ENCODE measurements at places on chromosomes 12 and 14.
A peak's percentile ranks its signal among the peaks of the same experiment; 100 is the strongest.

- no peak for DNase-seq
These were observed 87.2 kb downstream of the SPRING1 start for GRCh38 chr12:116650585-116651087.

- DNase-seq: no peak
These were observed 24.6 kb downstream of the DAD1 start for GRCh38 chr14:22564463-22564862.

DNA sequence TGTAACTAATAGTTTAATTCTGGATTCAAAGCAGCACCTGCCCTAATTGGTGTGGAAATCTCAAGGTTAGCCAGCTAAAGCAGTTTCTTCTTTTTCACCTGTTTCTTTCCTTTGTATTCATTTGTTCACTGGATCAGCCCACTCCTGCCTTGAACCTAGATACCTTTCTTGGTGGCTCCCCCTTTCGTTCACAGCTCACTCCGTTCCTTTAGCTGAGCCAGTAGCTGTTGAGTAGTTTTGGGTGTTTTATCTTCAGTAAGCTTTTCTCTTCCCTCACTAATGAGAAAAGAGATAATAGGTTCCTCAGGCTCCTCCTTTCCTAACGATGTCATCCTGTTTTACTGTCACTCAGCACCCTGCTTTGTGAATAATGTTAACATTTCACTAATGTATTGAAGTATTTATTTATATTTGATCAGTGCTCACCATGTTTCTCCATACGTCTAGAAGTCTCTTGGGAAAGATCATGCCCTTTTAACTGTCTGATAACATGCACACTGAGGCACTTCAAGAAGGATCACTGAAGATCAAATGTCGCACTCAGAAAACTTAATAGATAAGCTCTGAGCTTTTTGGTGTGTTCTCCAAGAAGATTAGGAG, 121.1 kb downstream of the TGFB3 start:
- no peak for DNase-seq

DNA sequence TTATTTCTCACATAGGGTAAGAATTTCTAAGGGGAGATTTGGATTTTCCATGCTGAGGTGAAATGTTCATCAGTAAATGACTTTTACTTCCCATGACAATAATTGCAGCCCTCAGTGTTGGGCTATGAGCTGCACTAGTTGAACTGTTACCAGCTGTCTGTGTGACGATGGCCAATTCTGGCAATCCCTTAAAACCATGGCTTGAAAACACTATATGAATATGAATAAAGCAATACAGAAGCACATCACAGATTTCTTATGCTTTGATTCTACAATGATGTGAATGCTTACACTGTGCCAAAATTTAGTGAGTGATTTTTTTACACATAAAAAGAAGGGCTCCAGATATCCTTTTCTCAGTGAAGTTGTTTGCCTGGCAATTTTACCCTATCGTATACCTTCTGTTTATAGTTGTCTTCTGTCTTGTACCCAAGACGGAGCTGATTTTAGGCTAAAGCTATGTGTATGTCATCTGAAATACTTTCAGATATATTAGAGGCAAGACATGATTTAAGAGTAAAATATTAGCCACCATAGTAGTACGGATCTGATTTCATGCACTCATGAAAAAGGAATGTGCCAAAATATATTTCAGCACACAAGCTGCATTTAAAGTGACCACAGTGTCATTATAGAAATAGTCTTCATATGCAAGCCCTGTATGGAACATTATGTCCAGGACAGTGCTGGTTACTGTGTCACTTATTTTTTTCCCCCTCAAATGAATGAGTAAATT, 52.0 kb downstream of the SLC38A4 start:
- DNase-seq: no peak

GRCh38 chr12:32418903-32419519, 19.7 kb downstream of the FGD4 start:
- no peak for DNase-seq

DNA sequence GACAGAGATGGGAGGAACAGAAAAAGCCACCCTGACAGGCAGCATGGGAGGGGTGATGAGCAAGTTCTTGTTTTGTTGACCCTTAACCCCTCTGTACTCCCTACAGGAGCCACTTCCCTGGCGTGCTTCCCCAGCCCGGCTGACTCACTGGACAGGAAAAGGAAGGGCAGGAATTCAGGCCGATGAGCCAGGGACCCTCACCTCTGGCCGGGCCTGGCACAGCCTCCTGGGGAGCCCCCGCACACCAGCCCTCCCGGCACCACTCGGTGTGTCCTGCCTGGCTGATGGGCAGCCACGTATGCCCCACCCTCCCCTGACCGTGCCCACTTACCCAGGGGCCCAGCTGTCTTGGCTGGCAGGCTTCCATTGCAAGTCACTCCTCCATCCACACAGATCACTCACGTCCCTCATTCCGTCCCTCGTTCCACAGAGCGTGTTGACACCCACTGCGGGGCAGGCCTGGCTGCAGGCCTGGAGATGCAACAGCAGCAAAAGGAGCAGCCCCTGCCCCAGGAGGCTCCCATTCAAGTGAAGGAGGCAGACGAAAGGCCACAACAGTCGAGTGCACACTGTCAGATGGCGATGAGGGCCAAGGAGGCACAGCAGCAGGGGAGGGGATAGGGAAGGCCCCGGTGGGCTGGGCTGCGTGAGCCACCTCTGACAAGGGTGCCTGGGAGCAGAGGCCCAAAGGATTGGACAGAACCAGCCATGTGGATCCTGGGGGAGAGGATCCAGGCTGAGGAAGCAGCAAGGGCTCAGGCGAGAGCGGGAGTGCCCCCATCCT, 19.7 kb upstream of the CD9 start:
- DNase-seq: no peak

DNA sequence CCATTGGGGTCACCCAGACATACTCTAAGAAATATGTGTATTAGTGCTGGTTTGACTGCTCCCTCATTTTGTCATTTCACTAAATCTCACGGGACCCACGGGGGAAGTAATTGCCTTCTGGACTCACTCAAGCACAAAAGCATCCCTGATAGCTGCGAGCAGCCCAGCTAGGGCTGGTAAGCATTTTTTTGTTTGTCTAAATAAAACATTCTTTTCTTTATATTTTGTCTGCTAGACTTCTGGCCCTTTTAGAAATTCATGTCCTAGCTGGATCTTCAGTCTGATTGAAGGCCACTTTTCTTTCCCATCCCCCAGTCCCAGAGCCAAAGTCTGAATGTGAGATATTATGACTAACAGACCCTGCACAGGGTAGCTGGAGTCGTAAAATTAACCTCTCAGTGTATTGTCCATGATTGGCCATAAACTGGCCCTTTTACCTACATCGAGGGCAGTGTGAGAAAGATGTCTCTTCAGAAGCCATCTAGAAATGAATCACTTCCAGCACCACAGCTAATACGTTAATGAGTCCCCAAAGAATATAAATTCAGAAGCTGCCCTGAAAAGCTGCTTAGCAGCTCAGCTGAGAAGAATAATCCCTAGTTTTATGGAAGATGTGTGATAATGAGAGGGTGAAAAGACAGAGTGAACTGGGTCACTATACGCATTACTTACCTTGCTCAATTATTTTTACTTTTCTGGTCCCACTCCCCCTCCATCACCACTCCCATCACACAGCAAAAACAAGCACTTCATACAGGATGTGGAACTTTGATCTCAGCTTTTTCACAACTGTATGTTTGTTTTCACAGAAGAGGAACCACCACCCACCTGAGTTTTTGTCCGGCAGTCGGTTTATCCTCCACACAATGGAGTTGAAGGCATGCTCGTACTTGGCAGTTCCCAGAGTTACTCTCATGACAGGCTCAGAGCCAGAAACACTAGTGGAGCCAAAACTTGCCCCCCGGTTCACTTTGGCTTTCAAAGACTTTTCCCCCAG, 55.6 kb upstream of the GTF2A1 start:
- no peak for DNase-seq

- DNase-seq: no peak
These were observed 483.0 kb downstream of the DIO2 start for GRCh38 chr14:79728331-79728730.

- no peak for DNase-seq
These were observed 204.8 kb downstream of the NUAK1 start for GRCh38 chr12:105933671-105934665.

DNA sequence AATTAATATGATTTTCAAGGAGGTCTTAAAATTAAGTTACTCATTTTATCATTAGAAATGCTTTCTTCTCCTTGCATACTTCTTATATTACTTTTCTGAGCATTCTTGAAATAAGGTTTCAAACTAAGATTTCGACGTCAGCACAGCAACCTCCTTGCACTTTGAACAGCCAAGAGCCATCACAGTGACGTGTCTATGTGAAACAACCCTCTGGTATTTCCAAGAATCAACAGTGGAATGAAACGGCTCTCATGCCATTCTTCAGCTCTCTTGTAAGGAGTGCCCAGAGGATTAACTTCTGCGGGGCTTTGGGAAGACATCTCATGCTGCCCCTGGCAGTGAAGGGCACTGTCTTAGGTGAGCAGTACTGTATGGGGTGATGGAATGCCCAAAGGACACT, 109.2 kb downstream of the EFCAB11 start:
- no peak for DNase-seq

GRCh38 chr12:27472604-27473003, 26.1 kb downstream of the SMCO2 start:
- DNase-seq: no peak

GRCh38 chr14:88189417-88190191, 133.5 kb downstream of the KCNK10 start:
- DNase-seq: peak; percentile 50

DNA sequence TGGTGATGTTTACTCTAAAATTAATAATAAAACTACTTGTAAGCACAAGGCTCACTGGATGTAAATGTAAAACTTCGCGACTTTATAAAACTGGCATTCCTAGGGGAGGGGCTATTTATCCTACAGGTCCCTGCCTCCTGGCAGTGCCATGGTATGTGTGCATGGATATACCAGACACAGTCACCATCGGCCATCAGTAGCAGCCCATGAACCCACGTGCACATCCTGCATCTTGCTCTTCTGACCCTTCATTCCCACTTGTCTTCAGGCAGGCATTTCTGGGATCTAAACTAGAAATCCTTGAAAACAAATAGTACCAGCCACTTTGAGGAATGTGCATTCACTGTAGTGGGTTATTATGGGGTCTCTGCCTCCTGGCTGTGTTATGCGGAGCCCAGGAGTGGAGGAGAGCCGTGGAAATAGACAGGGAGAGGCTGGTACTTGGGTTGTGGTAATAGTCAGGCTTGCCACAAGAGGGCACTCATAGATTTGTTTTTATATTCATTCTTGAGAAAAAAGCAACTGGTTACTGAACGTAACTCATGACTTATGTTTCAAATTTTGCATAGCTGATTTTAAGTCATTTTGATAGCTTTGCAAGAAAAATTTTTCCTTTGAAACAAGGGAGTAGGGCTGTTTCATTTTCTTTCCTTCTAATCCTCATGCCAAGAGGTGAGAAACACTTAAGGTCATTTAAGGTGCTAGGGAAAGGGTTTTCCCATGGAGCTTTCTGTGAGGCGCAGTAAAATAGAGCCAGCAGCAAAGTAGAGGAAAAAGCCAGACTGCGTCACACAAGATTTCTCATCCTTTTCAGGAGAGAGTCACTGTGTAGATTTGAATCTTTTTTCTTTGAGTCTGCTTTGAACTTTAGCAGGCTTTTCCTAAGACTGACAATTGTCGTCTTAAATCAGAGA, 17.4 kb upstream of the GALNT16 start:
- DNase-seq: no peak

DNA sequence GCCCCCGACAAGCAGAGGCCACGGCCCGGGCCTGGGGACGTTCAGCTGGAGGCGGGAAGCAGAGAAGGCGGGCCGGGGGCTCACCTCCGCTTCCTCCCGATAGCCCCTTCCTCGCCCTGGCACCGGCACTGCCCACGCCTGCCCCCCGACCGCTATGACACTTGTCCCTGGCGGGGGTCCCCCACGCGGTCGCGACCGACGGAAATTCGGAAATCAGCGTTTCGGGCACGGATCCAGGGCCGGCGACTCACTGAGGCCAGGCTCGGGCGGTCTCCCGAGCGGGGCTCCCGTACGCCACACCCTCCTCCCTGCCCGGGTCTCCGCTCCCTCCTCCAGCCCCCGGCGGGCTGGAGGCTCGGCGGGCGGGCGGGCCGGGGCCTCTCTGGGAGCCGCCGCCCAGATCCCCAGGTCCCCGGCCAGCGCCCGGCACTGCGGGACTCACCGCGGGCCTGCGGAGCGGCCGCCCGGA, 581 bp downstream of the PITPNM2 start:
- no peak for DNase-seq

- no peak for DNase-seq
These were observed 1182.8 kb downstream of the FLRT2 start for GRCh38 chr14:86712727-86713126.

DNA sequence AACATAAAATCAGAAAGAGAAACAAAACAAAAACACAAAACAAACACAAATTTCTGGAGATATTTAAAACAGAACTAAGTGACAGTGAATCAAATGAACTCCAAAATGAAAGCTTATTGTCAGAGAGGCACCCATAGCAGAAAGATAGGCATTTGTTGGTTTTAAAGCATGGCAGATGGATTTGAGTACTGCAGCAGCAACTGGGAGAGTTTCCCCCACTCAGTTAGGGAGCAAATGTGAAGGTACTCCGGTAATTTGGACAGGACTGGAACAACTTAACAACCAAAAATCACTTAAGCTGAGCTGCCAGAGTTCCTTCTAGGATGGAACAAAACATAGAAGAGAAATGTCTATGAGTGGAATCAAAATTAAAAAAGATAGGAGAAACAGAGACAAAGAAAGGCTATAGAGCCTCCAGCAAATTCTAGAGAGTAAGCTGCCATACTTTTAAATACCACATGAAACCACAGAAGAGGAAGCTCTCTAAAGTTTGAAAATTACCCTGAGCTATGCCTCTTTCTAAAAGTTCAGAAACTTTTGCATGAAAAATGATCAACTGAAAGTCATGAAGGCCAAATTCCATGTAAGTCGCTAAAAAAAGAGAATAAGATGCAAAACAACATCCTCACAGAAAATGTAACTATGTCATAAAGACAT, 1248.3 kb upstream of the USP15 start:
- no peak for DNase-seq

DNA sequence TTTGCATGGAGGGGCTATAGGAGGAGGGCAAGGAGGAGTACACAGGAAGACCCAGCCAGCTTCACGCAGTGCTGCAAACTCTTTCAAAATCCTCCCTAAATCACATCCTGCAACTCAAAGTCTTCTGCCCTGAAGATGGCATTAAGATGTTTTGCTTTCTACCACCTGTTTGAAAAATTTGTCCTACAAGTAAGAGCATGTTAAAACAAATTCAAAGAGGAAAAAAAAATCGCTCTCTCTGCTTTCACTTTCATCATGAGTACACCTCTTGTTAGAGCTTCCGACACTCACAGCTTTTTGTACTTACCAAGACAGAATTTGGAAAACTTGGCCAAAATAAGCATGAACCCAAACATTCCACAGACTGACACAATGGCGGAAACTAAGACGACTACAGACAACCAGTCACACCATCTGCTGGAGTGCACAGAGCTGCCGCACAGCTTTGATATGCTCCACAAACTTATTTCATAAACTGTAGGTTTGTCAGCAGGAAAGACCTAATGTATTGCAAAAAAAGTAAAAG, 21.3 kb downstream of the GCH1 start:
- DNase-seq: no peak

GRCh38 chr12:112439769-112440168, 21.0 kb downstream of the PTPN11 start:
- no peak for DNase-seq

Data from hypothalamus (tissue), 51 donors.